ENCODE measurements at places on chromosomes 1 and 21.

DNA sequence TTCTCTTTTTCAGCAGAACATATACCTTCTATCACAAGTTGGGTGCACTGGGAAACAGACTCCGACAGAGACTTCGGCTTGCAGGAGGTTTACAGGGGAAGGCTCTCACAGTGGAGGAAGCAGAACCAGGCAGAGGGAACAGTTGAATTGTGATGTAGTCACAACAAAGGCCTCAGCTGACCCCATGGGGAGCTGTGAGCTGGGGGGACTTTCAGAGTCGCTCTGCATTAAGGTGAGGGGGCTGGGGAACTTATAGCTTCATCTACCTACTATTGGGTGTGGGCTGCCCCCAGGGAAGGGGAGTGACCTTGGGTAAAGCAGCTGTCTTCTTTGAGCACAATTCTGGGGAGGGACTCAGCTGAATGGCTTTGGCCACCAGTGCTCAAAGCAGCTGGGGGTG lies 94.9 kb upstream of the POU3F1 start:
- DNase-seq: no peak

GRCh38 chr21:28074676-28075075 lies 918.0 kb downstream of the LTN1 start:
- DNase-seq: no peak

- no peak for DNase-seq
Observed at GRCh38 chr1:234697015-234697414, 87.0 kb upstream of the IRF2BP2 start.

GRCh38 chr1:13908128-13908527 lies 208.1 kb downstream of the PRDM2 start:
- no peak for DNase-seq

- DNase-seq: no peak
Observed at GRCh38 chr1:68217060-68217554, 15.2 kb downstream of the WLS start.

- DNase-seq: peak; percentile 48
Observed at GRCh38 chr1:38559446-38560165, 300.0 kb downstream of the RRAGC start.

GRCh38 chr1:26291433-26291832 lies 11.5 kb downstream of the SH3BGRL3 start:
- no peak for DNase-seq
